Naive thymus-derived CD8-positive, alpha-beta T cell (primary cell): ENCODE measurements at places on chromosomes 5 and 9.
A peak's percentile ranks its signal among the peaks of the same experiment; 100 is the strongest.

DNA sequence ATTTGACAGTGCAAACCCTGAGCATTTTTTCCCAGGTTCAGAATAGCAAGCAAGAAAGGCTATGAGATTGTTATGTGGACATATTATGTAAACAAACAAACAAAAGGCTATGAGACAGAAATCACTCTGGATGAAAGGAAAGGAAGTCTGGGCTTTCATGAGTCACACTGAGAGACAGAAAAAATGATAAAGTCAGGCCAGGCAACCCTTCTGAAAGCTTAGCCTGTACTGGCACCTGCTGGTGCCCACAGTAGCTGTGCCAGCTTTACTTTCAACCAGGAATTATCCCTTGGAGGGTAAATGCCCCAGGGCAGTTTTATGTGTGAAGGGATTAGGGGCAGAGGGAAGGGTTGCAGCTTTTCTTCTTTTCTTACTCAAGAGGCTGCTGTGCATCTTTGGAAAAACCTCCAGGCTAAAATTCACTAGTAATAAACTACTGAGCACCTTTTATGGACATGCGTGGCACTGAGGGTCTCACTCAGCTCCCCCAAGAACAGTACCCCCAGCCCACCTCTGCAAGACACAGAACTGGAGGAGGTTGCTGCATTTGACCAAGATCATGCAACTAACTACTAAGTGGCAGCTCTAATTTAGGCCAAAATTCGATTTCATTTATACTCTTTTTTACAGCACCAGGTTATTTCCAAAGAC lies 41.7 kb downstream of the ACTL7B start:
- DNase-seq, result no peak

- DNase-seq, result no peak
These were observed 48.8 kb downstream of the FAM81B start for GRCh38 chr5:95439801-95440493.

GRCh38 chr5:59071755-59072549 lies 489.1 kb downstream of the RAB3C start:
- no peak for DNase-seq

GRCh38 chr5:148913985-148914431 lies 87.6 kb downstream of the ADRB2 start:
- DNase-seq, result no peak

DNA sequence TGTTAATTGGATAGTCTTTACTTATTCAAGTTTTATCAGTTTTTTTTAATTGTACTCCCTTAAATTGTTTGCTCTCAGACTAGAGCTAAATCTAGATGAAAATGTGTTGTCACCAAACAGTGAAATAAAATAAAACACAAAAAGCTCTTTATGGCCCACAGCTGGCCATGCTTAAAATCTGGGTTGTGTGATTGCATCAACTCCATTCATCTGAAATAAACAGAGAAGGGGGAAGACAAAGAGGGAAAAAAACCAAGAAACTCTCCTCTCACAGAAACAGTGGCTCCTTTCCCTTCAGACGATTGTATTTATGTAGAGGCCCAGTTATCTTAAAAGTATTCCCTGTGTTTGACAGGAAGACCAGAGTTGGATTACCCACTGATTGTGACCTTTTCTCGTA lies 422.4 kb downstream of the IRX1 start:
- no peak for DNase-seq

DNA sequence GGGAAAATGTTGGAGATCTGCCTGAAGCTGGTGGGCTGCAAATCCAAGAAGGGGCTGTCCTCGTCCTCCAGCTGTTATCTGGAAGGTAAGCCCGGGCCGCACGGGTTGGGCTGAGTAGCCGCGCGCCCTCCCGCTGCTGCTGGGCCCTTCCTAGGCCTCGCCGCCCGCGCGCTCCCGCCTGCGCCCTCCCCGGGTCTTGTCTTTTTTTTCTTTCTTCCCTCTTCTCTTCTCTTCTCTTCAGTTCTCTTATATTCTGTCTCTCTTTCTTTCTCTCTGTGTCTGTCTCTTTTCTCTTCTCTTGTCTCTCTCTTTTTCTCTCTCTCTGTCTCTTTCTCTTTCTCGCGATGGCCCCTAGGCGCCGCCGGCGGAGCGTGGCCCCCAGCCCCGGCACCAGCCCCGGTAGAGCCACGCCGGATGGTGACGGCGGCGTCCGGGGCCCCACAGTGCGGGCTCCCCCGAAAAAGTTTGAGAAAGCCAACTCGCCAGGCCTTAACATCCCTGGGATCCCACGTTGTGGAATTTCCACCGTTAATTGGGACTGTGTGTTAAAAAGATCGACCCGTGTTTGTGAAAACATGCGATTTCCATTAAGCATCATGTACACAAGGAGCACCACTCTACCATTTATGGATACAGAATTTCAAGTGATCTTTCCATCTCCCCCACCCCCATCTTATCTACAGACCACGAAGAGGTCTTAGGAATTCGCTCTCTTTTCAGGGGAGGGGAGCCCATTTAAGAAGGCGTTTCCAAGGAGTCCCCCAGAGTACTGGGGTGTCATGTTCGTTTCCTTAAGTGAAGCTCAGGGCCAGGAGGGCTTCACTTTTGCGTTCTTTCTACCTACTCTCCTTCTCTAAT lies 616 bp downstream of the ABL1 start:
- peak; percentile 13 for DNase-seq

DNA sequence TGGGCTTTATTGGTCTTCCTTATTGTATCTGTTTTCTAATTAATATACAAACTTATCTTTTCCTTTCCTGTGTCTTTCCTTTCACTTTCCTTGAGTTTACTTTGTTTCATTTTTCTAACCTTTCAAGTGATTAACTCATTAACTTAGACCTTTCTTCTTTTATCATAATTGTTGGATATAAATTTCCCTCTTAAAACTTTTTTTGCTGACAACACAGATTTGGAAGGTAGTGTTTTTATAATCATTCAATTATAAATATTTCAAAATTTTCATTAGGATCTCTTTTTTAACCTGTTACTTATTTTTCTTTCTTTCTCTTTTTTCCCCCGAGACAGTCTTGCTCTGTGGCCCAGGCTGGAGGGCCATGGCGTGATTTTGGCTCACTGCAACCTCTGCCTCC lies 6.9 kb upstream of the ZBTB43 start:
- DNase-seq, result no peak

GRCh38 chr5:29370248-29370647 lies 1823.2 kb upstream of the CDH6 start:
- no peak for DNase-seq
